ENCODE measurements at places on chromosomes 13 and 19. TPM values are rescaled to one million over a fixed set of nuclear protein-coding genes. Genes with fewer than 3 reads are reported as not detected.

Gene ZNF563
- total RNA-seq = 2.3 TPM

GRCh38 chr13:30898678-30899241 lies 7.3 kb upstream of the MEDAG start:
- DNase-seq = no peak

DNA sequence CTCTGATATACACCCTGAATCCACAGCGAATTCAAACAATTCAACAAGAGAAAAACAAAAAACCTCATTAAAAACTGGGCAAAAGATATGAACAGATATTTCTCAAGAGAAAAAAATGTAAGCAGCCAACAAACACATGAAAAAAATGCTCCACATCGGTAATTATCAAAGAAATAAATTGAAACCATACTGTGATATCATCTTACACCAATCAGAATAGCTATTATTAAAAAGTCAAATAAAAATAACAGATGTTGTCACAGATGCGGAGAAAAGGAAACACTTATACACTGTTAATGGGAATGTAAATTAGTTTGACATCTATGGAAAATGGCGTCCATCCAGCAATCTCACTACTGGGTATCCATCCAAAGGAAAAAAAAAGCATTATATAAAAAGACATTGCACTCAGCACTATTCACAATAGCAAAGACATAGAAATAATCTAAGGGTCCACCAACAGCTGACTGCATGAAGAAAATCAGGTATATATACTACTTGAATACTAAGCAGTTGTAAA lies 1495.0 kb upstream of the PCDH20 start:
- DNase-seq = no peak

DNA sequence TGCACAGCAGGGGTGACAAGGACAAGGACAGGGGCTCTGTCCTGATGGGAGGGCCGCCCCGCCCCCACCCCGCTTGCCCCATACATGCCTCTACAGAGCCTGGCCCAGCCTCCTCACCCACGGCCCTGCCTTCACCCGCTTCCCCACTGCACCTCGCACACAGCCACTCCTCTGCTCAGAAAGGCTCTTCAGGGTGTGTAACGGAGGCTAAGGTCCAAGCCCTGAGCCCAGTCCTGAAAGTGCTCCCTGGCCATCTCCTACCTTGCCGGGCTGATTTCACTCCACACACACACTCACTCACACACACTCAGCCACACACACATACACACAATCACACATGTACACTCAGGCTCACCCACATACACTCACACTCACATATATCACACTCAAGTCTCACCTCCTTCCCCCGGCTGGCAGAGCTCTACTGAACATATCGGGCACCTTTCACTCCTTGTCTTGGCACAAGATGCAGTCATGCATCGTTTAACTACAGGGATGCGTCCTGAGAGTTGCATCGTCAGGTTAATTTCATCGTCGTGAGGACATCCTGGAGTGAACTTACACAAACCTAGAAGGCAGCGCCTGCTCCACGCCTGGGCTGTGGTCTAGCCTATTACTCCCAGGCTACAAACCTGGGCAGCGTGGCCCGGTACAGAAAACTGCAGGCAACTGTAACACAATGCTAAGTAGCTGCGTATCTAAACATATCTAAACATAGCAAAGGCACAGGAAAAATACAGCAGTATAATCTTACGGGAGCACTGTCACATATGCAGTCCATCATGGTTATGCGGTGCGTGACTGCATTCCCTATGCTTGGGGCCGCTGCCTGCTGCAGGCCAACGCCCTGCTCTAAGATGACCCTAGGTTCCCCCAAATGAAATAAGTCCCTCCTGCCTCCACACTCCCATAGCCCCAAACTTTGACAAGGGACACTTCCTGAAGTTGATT lies 13.1 kb downstream of the EPS15L1 start:
- DNase-seq = no peak

DNA sequence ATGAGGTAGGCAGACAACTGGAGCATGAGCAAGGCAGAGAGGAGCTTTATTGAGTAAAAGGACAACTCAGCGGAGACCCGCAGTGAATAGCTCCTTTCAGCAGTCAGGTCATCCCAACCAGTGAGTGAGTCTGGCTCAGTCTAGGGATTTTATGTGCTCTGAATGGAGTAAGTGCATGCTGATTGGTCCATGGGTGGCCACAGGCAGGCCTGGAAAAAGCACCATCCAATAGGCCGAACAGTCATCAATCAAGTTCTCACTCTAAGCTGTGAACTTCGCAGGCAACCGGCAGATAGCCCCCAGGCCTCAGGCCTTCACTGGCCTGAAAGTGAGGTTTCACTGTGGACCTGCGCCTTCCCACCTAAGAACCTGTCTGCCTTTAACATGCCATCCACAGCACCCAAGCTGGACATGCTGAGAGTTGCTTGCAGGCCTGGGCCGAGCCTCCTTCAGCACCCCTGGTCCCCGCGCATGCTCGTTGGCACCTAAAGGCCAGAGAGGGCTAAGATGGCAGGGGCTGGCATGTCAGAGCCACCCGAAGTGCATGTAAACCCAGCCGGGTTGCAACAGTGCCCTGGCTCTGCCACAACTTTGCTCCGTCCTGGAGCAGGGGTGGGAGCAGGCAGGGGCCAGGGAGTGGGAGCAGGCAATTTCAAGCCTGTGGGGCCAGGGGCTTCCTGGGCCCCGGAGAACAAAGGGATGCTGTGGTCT lies 698.7 kb downstream of the SLITRK1 start:
- no peak for DNase-seq
